ENCODE measurements at places on chromosomes 6 and 20. TPM values are rescaled to one million over a fixed set of nuclear protein-coding genes. Genes with fewer than 3 reads are reported as not detected.

Gene RIMS4
- total RNA-seq, result not detected

Gene WASF1
- 2.3 TPM for total RNA-seq

Gene BCAS1
- not detected for total RNA-seq

GRCh38 chr20:50213531-50214106 lies 23.0 kb downstream of the CEBPB start:
- DNase-seq, result no peak

Gene TMEM74B
- 0.36 TPM for total RNA-seq

Gene PROKR2
- not detected for total RNA-seq

GRCh38 chr6:21039926-21040325 lies 505.7 kb downstream of the CDKAL1 start:
- no peak for DNase-seq

DNA sequence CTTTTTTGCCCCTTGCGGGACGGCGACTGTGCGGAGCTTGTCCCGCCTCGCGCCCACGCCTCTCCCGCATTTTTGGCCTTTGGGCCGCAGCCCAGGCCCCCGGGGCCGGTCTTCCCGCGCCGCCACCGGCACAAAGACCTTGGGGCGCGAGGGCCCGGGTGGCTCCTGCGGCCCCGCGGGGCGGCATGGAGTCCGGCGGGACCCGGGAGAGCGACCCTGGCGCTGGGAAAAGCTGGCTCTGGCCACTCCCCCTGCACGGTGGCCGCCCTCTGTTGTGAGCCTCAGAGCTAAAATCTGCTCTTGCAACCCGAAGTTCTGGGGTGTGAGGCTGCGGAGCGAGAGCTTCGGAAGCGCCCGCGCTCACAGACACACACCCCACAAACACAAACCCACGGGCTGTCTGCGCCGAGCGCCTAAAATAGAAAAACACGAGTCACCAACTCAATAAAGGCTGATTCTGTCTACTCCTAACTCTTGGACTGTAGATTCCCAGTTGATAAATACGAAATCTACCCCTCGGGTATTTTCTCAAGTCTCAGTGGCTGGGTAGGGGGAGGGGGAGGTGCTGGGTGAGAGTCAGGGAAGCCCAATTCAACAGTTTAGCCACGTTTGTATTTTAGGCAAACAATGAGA lies 496 bp upstream of the BEND3 start:
- DNase-seq, result peak; percentile 18

Gene NKX2-4
- total RNA-seq, result not detected

DNA sequence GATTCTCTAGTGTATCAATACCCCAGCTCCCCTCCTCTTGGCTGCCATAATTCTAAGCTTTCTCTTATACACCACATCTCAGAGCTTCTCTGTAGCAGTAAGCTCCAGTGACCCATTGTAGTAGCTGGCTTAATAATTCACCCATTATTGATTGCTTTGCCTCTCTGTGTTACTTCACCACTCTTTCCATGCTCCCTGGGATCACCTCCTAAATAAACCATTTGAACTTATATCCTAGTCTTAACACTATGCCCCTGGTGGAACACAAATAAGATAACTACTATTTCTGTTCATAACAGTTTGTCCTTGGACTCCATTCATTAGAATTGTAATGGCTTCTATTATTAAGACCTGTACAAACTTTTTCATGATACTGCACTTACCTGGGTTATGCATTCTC lies 758.9 kb downstream of the KIF16B start:
- no peak for DNase-seq

GRCh38 chr6:81838724-81839426 lies 86.4 kb upstream of the TENT5A start:
- DNase-seq, result no peak

- DNase-seq, result no peak
Measured at GRCh38 chr20:56439771-56440291, 27.8 kb downstream of the CASS4 start.

GRCh38 chr20:62056975-62057374 lies 8.7 kb downstream of the TAF4 start:
- no peak for DNase-seq

- no peak for DNase-seq
Measured at GRCh38 chr20:2236256-2236655, 59.5 kb upstream of the TGM3 start.

DNA sequence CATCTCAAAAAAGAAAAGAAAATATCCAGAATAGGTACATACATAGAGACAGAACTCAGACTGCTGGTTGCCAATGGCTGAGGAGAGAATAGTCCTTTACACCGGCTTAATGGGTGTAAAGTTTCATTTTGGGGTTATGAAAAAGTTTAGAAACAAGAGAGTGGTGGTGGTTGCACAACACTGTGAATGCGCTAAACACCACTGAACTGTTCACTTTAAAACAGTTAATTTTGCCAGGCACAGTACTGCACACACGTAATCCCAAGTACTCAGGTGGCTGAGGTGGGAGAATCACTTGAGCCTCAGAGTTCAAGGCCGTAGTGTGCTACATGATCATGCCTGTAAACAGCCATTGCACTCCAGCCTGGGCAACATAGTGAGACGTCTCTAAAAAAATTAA lies 7.6 kb downstream of the ILRUN start:
- DNase-seq, result no peak

DNA sequence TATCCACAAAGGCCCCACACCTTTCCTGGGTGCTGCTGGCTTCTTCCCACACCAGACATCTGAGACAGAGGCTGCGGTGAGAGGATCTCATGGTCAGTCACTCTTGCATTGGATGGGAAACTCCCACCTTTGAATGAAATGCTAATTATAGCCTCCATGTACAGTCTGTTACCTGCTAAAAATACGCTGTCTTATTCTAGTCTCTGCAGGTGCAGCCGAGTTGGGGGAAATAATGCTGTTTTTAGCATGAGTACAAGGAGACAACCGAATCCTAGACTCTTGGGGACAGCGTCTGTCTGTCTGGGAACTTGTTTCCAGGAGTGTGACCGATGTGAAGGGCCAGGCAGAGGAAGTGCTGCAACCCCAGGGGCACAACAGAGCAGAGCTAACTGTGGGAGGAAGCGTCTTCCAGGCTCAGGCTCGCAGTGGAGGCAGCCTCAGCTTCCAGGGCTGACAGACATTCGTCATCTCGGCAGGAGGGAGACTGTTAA lies 286.2 kb downstream of the PREX1 start:
- DNase-seq, result no peak

GRCh38 chr6:71279321-71279720 lies 9.3 kb upstream of the OGFRL1 start:
- DNase-seq, result no peak

Gene CCDC167
- 66.6 TPM for total RNA-seq

Gene PHACTR3
- total RNA-seq, result not detected

DNA sequence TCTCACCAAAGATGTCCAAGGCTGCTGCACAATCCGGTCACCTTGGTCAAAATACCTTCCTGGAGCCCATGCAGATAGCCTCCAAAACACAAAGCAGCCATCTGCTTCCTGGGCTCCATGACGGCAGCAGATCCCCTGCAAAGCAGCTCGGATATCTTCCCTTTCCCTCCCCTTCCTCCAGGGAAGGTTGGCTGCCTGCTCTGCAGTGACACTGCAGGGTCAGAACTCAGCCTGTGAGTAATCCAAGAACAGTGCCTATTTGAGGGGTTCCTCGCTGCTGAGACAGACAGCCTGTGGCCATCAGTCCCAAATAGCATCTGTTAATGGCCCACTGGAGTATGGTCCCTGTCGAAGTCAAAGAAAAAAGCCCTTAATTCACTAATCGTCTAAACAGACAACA lies 270.8 kb downstream of the PREX1 start:
- DNase-seq, result no peak

GRCh38 chr6:19279273-19279684 lies 557.9 kb upstream of the ID4 start:
- no peak for DNase-seq

GRCh38 chr6:4510317-4510716 lies 265.9 kb upstream of the CDYL start:
- DNase-seq, result no peak

Gene PI16
- total RNA-seq, result not detected

Gene CALHM5
- total RNA-seq, result not detected

Gene TTK
- total RNA-seq, result 22.4 TPM
